ENCODE measurements at places on chromosomes 2 and 18. TPM values are rescaled to one million over a fixed set of nuclear protein-coding genes. Genes with fewer than 3 reads are reported as not detected.

Gene POTEC
- not detected for total RNA-seq

DNA sequence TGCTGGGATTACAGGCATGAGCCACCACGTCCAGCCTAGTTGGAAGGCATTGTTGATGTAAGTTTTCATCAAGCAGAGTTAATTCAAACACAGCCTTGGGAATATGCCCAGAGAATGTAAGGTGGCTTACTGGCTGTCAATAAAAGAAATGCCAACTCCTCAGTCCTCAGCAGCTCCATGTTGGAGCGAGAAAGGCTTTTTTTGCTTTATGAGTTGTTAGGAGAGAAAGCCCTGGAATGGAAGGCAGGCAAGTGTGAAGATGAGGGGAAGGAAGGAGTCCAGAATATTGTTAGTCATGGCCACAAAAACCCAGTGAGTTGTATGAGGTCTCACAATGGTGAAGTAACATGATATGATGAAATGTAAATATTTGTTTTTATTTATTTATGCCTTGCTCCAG, 57.1 kb downstream of the MAP4K4 start:
- H3K4me1 ChIP-seq: peaks cover 26% of the 10 kb centered on the region
- no peaks in the 10 kb centered on the region for H3K36me3 ChIP-seq
- no peak for DNase-seq
- no peak overlapping the region for H3K4me3 ChIP-seq
- no peak overlapping the region for H3K27ac ChIP-seq

DNA sequence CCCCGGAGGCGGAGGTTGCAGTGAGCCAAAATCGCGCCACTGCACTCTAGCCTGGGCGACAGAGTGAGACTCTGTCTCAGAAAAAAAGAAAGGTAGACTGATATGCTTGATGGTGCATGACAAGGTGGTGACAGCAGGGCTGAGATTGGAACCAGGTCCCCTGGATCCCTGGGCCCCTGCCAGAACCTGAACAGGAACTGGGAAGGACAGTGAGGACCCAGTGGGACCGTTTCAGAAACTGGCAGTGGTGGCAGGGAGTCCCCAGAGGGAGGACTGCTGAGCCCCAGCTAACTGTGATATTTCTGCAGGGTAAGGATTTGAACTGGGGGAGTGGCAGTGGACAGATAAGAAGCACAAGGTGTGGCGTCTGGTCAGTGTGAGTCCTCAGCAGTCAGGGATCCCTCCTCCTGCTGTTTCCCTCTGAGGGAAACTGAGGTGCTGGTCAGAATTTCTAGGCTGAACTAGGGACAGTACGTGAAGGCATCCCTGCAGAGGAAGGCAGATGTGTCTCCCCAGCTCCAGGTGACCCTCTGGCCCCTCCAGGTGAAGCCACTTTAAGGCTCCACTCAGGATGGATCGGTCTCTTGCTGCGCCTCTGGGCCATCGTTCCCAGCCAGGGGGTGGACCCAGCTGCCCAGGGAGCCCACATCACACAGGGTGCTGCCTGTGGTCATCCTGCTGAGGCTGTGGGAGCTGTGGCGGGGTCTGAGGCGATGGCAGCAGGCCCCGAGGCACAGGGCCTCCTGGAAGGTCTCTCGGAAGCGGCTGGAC, 5.6 kb downstream of the NMUR1 start:
- no peaks in the 10 kb centered on the region for H3K4me1 ChIP-seq
- no peak overlapping the region for H3K27ac ChIP-seq
- H3K27me3 ChIP-seq: peaks cover 12% of the 10 kb centered on the region
- no peak overlapping the region for H3K4me3 ChIP-seq

Gene FTCDNL1
- total RNA-seq: 2.8 TPM

Gene FBXO48
- 2.7 TPM for total RNA-seq

Measured in suprapubic skin (tissue), 4 donors.